ENCODE measurements at places on chromosomes 13 and 19.
A peak's percentile ranks its signal among the peaks of the same experiment; 100 is the strongest.

- no peaks in the 10 kb centered on the region for H3K4me1 ChIP-seq
- no peaks in the 10 kb centered on the region for H3K36me3 ChIP-seq
- H3K4me3 ChIP-seq, result no peak overlapping the region
These were observed 494.3 kb downstream of the FOXO1 start for GRCh38 chr13:40172149-40172591.

- DNase-seq, result no peak
- peaks cover 28% of the 10 kb centered on the region for H3K4me1 ChIP-seq
- no peaks in the 10 kb centered on the region for H3K27me3 ChIP-seq
- H3K4me3 ChIP-seq, result no peak overlapping the region
- no peaks in the 10 kb centered on the region for H3K36me3 ChIP-seq
These were observed 42.0 kb downstream of the KLF2 start for GRCh38 chr19:16366433-16367260.

GRCh38 chr13:112118451-112119064, 51.6 kb downstream of the SOX1 start:
- H3K36me3 ChIP-seq, result no peaks in the 10 kb centered on the region
- H3K4me1 ChIP-seq, result no peaks in the 10 kb centered on the region
- peaks cover 23% of the 10 kb centered on the region for H3K27me3 ChIP-seq
- H3K27ac ChIP-seq, result no peak overlapping the region
- DNase-seq, result no peak

- peaks cover 55% of the 10 kb centered on the region for H3K4me1 ChIP-seq
- peak overlapping the region; percentile 8 for H3K4me3 ChIP-seq
These were observed 7.7 kb downstream of the N4BP2L2 start for GRCh38 chr13:32530841-32531253.

- H3K4me3 ChIP-seq, result no peak overlapping the region
- no peaks in the 10 kb centered on the region for H3K36me3 ChIP-seq
- no peak overlapping the region for H3K27ac ChIP-seq
These were observed 32.9 kb upstream of the IGSF23 start for GRCh38 chr19:44580366-44580895.

DNA sequence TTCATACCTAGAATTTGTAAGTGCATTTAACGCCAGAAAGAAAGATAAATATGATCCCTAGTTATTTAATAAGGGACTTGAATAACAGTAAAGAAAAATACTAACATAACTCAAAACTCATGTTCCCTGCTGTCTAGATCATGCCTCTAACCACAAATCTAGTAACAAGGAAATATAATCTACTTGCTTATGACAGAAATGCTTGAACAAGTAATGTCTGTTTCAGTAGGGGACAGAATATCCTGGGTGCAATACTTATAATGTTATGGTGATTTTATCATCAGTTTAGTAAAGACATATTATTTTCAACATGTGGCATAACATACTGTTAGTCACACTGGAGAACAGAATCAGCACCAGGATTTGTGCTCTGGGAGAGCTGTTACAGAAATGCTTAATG, 861.9 kb upstream of the SLITRK1 start:
- no peak for DNase-seq
- H3K4me3 ChIP-seq, result no peak overlapping the region
- no peaks in the 10 kb centered on the region for H3K27me3 ChIP-seq
- H3K4me1 ChIP-seq, result no peaks in the 10 kb centered on the region
- H3K27ac ChIP-seq, result no peak overlapping the region

- H3K27ac ChIP-seq, result no peak overlapping the region
- no peak overlapping the region for H3K4me3 ChIP-seq
- H3K36me3 ChIP-seq, result no peaks in the 10 kb centered on the region
- peaks cover 5% of the 10 kb centered on the region for H3K4me1 ChIP-seq
- H3K27me3 ChIP-seq, result no peaks in the 10 kb centered on the region
These were observed 120.6 kb downstream of the ABCC4 start for GRCh38 chr13:95180513-95181245.

GRCh38 chr13:66556306-66556705, 673.8 kb downstream of the PCDH9 start:
- no peaks in the 10 kb centered on the region for H3K4me1 ChIP-seq
- H3K27me3 ChIP-seq, result no peaks in the 10 kb centered on the region
- no peaks in the 10 kb centered on the region for H3K36me3 ChIP-seq
- no peak overlapping the region for H3K4me3 ChIP-seq
- H3K27ac ChIP-seq, result no peak overlapping the region

- H3K4me3 ChIP-seq, result no peak overlapping the region
- no peak overlapping the region for H3K27ac ChIP-seq
- H3K4me1 ChIP-seq, result peaks cover 3% of the 10 kb centered on the region
- H3K36me3 ChIP-seq, result no peaks in the 10 kb centered on the region
- no peaks in the 10 kb centered on the region for H3K27me3 ChIP-seq
These were observed 61.3 kb downstream of the COL4A2 start for GRCh38 chr13:110368408-110368807.

GRCh38 chr19:2252055-2252796, 3.1 kb downstream of the AMH start:
- H3K36me3 ChIP-seq, result peaks cover 5% of the 10 kb centered on the region
- H3K27ac ChIP-seq, result no peak overlapping the region
- peaks cover 50% of the 10 kb centered on the region for H3K27me3 ChIP-seq
- peak overlapping the region; percentile 26 for H3K4me3 ChIP-seq
- H3K4me1 ChIP-seq, result peaks cover 30% of the 10 kb centered on the region
- DNase-seq, result no peak

- DNase-seq, result no peak
- no peaks in the 10 kb centered on the region for H3K27me3 ChIP-seq
- no peaks in the 10 kb centered on the region for H3K4me1 ChIP-seq
- H3K36me3 ChIP-seq, result no peaks in the 10 kb centered on the region
- H3K27ac ChIP-seq, result no peak overlapping the region
- no peak overlapping the region for H3K4me3 ChIP-seq
These were observed 294.0 kb upstream of the DACH1 start for GRCh38 chr13:72160977-72161376.

DNA sequence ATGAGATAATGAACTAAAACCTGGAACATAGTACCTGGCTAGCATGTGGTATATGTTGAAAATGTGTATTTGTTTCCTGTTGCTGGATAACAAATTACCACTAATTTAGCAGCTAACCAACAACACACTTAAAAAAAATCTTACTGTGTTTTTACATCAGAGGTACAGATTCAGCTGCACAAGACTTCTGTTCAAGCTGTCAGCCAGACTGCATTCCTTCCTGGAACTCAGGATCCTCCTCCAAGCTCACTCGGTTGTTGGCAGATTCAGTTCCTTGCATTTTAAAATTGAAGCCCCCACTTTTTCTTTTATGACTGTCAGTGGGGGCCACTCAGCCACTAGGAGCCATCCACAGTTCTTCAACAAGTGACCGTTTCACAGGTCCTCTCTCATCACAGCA, 246.9 kb upstream of the DACH1 start:
- DNase-seq, result no peak
- H3K36me3 ChIP-seq, result no peaks in the 10 kb centered on the region
- H3K27me3 ChIP-seq, result no peaks in the 10 kb centered on the region
- no peaks in the 10 kb centered on the region for H3K4me1 ChIP-seq

DNA sequence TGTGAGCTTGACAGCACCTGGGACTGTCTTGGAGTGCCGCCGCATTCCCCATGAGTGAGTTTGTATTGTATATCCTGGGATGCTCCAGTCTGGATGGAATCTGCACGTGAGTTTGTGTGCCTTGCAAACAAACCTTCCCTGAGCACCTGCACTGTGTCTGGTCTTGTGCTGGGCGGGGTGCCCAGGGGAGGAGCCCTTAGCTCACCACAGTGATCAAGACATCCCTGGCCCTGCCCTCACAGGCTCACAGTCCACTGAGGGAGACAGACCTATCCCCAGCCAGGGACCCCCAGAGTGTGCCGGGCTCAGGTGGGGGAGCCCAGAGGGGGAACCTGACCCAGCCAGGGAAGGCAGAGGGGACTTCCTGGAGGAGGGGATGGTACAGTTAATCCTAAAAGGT, 1.7 kb upstream of the BCAM start:
- no peaks in the 10 kb centered on the region for H3K27me3 ChIP-seq
- H3K36me3 ChIP-seq, result peaks cover 2% of the 10 kb centered on the region
- DNase-seq, result peak; percentile 73
- peaks cover 18% of the 10 kb centered on the region for H3K4me1 ChIP-seq
- peak overlapping the region; percentile 85 for H3K27ac ChIP-seq

- no peak overlapping the region for H3K27ac ChIP-seq
- no peaks in the 10 kb centered on the region for H3K27me3 ChIP-seq
- DNase-seq, result no peak
- H3K36me3 ChIP-seq, result no peaks in the 10 kb centered on the region
- H3K4me1 ChIP-seq, result peaks cover 11% of the 10 kb centered on the region
These were observed 124.5 kb downstream of the AKAP11 start for GRCh38 chr13:42396501-42396900.

DNA sequence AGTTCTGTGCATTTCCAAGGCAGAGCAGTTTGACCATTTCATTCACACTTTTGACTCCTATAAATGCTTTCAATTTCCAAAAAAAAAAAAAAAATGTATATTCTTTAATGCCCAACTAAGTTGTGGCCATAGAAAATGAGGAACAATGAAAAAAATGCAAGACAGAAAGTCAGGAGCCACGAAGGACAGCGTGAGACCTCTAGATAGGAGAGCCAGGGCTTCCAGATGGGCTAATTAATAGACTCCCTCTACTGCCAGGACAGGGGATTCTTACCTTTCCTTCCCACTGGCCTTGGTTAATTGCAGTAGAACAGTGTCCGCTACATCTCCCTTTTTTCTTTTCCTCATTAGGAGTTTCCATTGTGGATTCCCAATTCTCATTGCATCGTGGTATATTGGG, 8.6 kb downstream of the FPR3 start:
- peaks cover 40% of the 10 kb centered on the region for H3K4me1 ChIP-seq
- no peaks in the 10 kb centered on the region for H3K36me3 ChIP-seq
- no peak overlapping the region for H3K4me3 ChIP-seq
- no peak for DNase-seq
- no peaks in the 10 kb centered on the region for H3K27me3 ChIP-seq

DNA sequence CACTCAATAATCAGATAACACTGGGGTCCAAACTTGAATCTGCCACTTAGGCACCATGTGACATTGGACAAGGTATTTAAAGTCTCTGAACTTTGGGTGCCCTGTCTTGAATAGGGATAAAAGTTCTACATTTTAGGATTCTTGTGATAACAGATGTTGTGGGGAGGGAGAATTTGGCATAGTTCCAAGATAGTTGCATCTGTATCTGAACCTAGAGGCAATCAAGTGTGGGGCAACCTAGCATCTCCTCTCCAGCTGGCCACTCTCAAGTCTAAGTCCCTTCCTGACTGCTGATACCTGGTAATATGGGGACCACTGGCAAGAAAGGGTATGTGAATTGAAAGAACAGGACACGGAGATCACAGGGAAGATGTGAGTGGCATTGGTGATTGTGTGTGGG, 256.1 kb downstream of the FOXO1 start:
- no peaks in the 10 kb centered on the region for H3K27me3 ChIP-seq
- H3K4me1 ChIP-seq, result peaks cover 3% of the 10 kb centered on the region
- no peak overlapping the region for H3K4me3 ChIP-seq
- H3K27ac ChIP-seq, result peak overlapping the region; percentile 39

- no peak overlapping the region for H3K4me3 ChIP-seq
- H3K36me3 ChIP-seq, result no peaks in the 10 kb centered on the region
- no peak for DNase-seq
- H3K27me3 ChIP-seq, result no peaks in the 10 kb centered on the region
- no peak overlapping the region for H3K27ac ChIP-seq
These were observed 24.6 kb upstream of the IGSF23 start for GRCh38 chr19:44588771-44589112.

GRCh38 chr19:46265217-46265828, 31.5 kb upstream of the HIF3A start:
- no peaks in the 10 kb centered on the region for H3K4me1 ChIP-seq
- H3K4me3 ChIP-seq, result no peak overlapping the region
- peaks cover 29% of the 10 kb centered on the region for H3K27me3 ChIP-seq

DNA sequence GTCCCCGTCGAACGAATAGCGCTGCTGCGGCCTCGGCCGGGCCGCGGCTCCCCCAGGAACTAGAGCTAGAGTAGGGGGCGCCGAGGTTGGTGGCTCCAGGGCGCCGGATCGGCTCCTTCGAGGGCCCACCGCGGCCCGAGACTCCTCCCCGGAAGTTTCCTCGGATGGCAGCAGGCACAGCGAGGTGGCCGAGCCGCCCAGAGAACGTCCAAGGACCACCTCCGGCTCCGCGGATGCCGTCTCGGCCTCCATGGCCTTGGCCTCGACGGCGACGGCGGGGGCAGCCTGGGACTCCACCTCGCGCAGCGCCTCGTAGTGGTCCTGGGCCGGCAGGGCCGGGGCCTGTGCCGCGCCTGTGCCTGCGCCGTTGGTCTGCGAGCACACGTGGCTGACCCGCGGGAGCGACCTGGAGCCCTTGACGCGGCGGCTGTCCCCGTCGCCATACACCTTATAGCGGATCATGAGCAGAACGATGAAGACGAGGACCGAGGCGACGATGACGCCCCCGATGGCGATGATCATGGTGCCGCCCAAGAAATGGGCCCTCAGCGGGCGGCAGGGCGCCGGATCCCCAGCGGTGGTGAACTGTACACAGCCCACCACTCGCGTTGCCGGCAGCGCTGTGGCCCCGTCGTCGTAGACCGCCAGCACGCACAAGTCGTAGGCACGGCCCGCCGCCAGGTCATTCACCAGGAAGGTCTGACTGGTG, 11.8 kb downstream of the IFNL1 start:
- no peaks in the 10 kb centered on the region for H3K4me1 ChIP-seq
- no peak for DNase-seq
- no peaks in the 10 kb centered on the region for H3K36me3 ChIP-seq
- H3K27ac ChIP-seq, result no peak overlapping the region

DNA sequence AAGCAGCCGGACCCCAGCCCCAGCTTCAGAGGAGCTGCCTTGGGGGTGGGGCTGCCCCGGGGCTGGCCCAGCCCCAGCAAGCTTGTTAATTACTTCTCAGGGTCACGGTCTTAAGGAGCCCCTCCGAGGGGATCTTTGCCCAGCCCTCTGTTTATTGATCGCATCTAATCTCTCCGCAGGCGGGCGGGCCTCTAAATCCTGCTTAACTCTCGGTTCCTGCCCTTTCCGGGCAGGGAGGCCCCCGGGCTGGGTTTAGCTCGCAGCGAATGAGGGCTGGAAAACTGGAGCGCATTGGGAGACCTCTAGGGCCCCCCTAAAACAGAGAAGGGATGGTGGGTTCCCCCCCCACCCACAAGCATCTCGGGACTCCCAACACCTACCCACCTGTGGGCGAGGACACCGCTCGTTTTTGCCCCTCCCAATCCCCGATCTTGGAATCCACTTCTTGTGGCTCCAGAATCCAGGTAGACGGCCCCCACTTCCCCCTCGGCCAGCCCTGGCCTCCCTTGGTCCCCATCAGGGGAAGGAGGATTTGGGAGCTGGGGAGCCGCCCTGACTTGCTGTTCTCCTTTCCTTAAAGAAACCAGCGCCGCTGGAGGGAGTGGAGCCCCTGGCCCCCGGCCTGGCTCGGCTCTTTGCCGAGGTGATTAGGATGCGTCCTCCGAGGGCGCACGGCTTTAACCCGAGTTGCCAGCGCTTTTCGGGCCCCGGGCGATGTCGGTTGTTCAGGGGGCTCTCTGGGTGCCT, 59.5 kb upstream of the ADGRL1 start:
- no peaks in the 10 kb centered on the region for H3K36me3 ChIP-seq
- no peak overlapping the region for H3K27ac ChIP-seq
- DNase-seq, result no peak
- H3K27me3 ChIP-seq, result peaks cover 30% of the 10 kb centered on the region
- H3K4me1 ChIP-seq, result no peaks in the 10 kb centered on the region

All from upper lobe of right lung (tissue), 1 donor.